Esophagus (tissue), 2 donors: ENCODE measurements at places on chromosomes 3 and 15. TPM values are rescaled to one million over a fixed set of nuclear protein-coding genes. Genes with fewer than 3 reads are reported as not detected.

The SLC38A3 gene
- polyA plus RNA-seq = 0.08 TPM

The TTLL3 gene
- polyA plus RNA-seq = 31.2 TPM

The SERPINI2 gene
- polyA plus RNA-seq = 0.20 TPM

The ABI3BP gene
- 2.1 TPM for polyA plus RNA-seq

The SCN11A gene
- polyA plus RNA-seq = not detected

The KBTBD13 gene
- polyA plus RNA-seq = not detected

The NPAP1 gene
- under 0.01 TPM for polyA plus RNA-seq

The RSRC1 gene
- polyA plus RNA-seq = 12.3 TPM

The MESP2 gene
- 0.75 TPM for polyA plus RNA-seq

The RYR3 gene
- 1.0 TPM for polyA plus RNA-seq

The ATP10A gene
- polyA plus RNA-seq = 0.79 TPM

The LCTL gene
- polyA plus RNA-seq = not detected

The TRAT1 gene
- polyA plus RNA-seq = 0.20 TPM
